ENCODE measurements at places on chromosomes 13 and 19.

DNA sequence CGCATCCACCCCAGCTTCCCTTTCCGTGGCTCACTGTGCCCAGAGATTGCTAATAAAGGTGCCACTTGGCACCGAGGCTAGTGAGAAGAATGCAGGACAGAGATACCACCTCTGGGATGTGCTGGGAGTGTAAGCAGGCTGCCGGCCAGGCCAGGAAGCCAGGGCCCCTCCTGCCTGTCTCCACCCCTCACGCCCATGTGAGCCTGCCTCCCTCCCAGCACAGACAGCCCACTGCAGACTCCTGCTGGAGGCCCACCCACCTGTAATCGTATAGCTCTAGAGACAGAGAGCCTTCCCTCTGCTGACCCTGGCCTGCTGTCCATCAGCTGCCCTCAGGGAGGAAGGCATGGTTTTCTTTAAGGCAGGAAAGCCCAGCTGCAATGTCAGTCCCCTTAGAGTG is 13.9 kb downstream of the VSTM2B start:
- DNase-seq: no peak

DNA sequence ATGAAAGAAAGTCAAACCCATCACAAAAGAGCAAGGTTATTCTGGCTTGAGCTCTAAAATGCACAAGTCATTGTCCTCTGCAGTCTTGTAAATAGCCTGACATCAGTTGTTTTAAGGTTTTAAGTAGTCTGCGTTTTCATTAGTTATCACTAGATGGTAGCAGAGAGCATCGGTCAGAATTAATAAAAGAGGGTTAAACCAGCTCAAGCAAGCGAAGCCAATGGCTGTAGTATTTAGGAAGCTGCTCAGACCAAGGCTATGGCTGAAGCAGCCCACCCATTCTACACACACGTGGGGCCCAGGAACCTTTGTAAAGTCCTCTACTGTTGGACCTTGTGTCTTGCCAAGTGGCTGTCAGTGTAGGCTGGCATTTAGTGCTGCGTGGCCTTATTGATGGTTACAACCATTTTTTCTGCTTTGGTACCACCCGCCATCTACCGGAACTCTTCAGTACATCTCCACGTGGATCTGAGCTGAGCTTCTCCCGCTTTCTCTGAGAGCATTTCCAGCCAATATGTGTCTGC is 13.3 kb upstream of the ZNF57 start:
- no peak for DNase-seq

- DNase-seq: no peak
Measured at GRCh38 chr13:31951215-31951678, 80.3 kb upstream of the FRY start.

DNA sequence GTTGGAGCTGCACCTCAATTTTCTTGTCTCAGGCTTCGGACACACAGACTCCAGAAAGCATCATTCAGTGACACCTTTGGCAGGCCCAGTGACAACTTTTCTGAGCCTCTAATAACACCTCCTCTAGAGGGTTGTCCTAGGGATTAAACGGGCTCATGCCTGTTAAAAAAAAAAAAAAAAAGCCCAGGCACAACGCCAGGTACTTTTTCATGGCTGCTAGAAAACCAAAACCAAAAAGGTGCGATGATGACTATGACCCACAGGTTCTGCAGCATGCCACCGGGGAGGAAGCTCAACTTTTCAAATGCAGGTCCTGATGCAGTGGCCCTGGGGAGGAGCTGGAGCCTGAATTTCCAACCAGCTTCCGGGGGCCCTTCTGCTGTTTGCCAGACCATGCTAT is 184.2 kb downstream of the ABCC4 start:
- DNase-seq: no peak

GRCh38 chr13:44575741-44576350 is at the start of gene TSC22D1:
Gene TSC22D1 (minus strand): TSS chr13:44576330. CDS start chr13:44576074, 256 bp downstream.
- peak; percentile 36 for DNase-seq

DNA sequence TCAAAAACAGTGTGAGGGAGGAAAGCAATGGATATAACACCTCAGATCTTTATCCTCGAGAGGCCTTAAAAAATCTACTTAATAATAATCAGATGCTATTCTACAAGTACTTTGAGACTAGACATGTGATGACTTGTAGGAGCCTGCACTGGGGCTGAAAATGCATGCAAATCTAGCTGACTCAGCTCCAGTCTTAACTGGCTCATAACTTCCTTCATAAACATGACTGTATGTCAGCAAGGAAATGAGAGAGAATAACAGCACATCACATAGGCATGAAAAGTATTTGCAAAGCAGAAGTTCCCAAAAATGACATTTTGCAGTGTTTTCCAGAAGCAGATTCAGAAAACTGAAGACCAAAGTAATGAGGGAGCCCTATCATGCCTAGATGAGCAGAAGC is 38.1 kb downstream of the PSG5 start:
- DNase-seq: no peak

DNA sequence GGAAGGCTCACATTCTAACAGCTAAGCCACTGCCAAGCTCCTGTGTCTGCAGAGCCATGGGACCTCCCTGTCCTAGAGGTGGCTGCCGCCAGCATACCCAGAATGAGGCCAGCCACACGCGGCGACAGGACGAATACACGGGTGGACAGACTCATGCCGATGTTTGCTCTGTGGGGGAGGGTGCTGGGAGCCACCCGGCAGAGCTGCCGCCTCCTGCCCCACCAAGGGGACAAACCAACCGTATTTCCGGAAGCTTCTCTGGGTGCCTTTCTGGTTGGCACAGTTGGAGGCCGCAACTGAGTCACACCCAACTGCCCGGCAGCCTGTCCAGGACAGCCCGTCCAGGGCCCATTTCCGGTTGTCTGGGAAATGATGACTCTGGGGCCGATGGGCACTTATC is 20.3 kb downstream of the C13orf46 start:
- DNase-seq: no peak

DNA sequence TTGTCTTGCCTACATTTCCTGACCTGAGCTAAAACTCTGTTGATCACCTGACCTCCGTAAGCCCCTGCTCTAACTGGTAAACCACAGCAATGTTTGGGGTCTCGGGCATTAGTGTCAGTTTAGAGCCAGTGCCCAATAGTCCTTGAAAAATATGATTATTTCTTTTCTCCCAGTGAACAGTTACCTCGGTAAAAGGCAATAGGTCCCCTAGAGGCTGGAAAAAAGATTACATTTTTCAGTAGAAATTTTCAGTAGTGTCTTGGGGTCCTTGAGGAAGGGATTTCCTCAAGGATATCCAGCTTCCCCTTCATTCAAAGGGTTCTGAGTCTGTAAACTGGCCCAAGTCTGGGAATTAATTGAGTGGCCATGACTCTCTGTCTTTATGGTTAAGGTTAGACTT is 177.5 kb downstream of the SLC7A1 start:
- DNase-seq: no peak

GRCh38 chr13:100266026-100266425 is 177.1 kb downstream of the PCCA start:
- DNase-seq: no peak

- no peak for DNase-seq
Measured at GRCh38 chr19:18785179-18786124, 5.7 kb downstream of the COMP start.

DNA sequence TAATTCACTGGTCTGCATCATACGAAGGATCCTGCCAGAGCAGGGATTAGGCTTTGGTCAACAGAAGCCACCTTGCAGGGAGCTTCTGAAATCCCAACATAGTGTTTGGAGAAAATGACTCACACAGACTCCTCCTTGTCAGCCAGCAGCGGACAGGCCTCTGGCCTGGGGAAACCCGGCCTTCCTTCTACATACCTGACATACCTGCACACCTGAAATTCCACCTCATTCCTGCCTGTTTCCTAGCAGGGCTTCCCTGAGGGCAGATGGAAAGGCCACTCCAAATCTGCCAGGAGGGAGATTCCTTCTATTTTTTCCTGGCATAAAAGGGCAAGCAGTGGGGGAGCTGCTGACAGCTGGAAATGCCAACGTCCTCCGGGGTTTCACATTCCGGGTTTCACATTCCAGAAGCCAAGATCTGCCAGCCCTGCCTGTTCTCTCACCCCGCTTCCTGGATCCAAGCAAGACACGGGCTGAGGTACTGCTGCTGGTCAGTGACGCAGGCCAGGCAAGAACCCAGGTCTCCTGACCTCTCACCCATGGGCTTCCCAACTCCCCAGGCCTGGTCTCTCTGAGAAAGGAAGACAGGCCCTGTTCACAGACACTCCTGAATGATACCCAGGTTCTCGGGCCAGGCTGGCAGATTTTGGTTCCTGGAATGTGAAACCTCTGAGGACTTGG is 18.2 kb upstream of the IGFL1 start:
- no peak for DNase-seq

DNA sequence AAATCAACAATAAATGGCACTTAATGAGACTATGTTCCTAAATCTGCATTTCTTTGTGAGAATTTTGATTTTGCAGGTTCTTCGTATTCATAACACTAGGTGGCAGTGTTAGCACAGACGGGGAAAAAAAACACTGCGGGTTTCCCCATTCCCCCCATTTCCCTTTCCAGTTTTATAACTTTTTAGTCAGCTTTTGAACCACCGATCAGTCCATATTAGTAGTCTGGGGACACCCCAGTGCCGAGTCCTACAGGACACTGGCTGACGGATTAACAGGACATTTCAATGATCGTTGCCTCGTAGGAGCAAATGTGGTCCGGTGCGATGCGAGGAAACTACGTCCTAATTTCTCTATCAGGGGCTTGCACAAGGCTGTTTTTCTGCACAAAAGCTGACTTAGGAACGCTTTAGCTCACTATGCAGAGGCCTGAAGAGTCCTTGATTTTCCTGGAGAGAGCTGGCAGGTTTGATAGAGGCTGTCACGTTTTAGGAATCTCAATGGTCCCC is 234.3 kb downstream of the LMO7 start:
- no peak for DNase-seq

- DNase-seq: no peak
Measured at GRCh38 chr19:48617146-48617937, 1.6 kb downstream of the RPL18 start.

- DNase-seq: no peak
Measured at GRCh38 chr19:17748884-17749638, 2.2 kb upstream of the FCHO1 start.

DNA sequence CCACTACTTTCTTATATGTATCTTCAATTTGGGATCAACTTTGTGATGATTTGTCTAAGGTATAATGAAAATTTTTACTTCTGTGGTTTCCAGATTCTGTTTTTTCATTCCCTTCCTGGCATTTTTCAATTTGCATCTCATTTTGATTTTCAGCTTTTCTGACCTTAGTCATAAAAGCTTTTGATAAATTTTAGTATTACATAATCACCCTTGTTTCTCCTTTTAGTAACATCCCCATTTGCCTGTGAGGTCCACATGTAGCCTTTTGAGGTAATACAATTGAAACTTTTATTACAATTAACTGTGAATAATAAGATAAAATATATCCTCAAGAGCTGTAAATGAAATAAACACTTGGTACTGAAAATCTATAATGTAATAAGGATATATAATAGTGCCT is 31.2 kb downstream of the LACC1 start:
- no peak for DNase-seq

- DNase-seq: no peak
Measured at GRCh38 chr19:55487924-55488687, at the start of gene SSC5D. Gene SSC5D (plus strand): TSS chr19:55488436. CDS start chr19:55488590, 154 bp downstream.

GRCh38 chr19:18906605-18907519 is 10.9 kb upstream of the CERS1 start:
- peak; percentile 22 for DNase-seq

- DNase-seq: no peak
Measured at GRCh38 chr19:51931921-51932320, 4.6 kb downstream of the ZNF613 start.

DNA sequence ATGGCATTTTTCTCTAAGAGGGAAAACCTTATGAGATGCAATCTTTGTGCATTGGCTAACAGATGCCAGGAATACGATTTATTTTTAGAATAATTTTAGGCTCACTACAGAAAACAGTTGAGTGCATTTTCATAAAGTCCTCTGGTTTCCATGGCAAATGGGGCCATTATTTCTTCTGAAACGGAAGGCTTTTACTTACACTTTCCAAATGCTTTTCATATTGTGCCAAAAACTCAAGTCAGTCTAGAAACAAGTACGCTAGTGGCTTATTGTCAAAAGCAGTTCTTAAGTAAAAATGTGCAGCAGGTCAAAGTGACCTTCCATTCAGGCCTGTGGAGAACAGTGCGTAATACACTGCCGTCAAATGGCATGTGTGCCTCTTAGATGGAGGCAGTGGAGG is 628.7 kb downstream of the EFNB2 start:
- DNase-seq: no peak

- no peak for DNase-seq
Measured at GRCh38 chr13:40126306-40127085, 471.0 kb downstream of the COG6 start.

DNA sequence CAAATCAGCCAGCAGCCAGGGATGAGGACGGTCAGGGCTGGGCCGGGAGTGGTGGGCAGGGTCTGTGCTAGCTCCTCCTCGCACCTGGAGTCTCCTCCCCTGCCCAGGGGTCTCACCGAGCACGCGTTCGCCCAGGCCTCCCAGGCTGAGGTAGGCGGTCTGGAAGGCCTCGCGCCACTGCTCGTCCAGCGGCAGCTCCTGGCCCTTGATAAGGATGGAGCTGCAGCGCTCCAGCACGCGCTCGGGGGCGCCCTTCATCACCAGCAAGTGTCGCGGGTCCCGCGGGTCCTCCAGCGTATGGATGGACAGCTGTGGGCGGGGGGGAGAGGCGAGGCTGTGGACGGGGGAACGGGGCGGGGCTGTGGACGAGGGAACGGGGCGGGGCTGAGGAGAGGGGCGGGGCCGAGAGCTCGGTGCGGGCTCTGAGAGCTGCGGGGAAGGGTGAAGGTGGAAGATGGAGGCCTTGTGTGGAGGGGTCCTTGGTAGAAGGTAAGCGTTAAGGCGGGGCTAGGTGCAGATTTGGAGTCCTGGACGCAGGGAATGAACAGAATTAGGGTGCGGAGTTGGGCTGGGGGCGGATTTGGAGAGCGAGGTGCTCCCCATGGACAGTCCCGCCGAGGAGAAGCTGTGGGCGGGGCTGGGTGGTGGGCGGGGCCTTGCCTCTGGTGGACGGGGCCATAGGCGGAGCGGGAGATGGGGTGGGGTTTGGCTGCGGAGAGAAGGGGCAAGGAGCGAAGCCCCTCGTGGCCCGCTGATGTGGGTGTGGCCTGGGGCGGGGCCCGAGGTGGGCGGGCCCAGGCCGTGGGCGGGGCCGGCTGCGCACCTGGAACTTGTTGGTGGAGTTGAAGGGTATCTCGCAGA is 5.7 kb downstream of the ATP4A start:
- no peak for DNase-seq

- DNase-seq: no peak
Measured at GRCh38 chr13:106835477-106835876, 267.5 kb upstream of the ARGLU1 start.

DNA sequence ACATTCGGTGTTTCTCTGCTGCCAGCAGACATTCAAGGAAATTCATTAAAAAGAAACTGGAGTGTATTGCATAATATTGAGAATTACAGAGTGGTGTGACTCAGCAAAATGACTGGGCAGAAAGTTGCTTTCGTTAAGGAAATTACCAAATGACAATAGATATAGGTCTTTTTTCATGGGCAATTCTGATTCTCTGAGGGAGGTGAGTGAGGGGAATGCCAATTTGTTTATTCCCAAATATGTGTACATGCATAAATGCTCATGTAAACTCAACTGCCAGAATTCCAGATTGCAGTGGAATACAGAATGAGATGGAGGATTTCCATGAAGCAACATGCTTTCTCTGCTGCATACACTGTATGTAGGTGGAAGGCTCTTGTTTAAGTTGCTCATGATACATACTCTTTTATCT is 1730.1 kb downstream of the SLITRK5 start:
- no peak for DNase-seq

Measured in caudate nucleus (tissue), 63 donors.